ENCODE measurements at places on chromosomes 12 and 14.

GRCh38 chr14:96638041-96638855 lies 136.1 kb downstream of the PAPOLA start:
- no peak for DNase-seq

DNA sequence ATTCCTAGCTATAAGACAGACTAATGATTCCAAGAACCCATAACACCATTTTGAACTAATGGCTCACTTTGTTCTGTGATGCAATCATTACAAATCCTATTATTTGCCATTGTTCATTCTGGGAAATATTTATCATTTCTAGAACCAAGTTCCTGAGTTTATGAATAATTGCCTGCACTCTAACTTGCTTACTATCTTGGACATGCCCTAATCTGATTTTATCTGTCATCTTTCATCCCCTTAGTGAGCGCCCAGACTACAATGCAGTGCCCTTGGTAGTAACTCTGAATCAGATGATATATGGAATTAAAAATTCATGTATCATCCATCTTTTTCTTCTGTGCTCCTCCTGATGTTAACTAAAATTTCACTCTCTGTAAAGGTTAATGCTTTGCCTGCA lies 703.1 kb upstream of the MDGA2 start:
- no peak for DNase-seq

DNA sequence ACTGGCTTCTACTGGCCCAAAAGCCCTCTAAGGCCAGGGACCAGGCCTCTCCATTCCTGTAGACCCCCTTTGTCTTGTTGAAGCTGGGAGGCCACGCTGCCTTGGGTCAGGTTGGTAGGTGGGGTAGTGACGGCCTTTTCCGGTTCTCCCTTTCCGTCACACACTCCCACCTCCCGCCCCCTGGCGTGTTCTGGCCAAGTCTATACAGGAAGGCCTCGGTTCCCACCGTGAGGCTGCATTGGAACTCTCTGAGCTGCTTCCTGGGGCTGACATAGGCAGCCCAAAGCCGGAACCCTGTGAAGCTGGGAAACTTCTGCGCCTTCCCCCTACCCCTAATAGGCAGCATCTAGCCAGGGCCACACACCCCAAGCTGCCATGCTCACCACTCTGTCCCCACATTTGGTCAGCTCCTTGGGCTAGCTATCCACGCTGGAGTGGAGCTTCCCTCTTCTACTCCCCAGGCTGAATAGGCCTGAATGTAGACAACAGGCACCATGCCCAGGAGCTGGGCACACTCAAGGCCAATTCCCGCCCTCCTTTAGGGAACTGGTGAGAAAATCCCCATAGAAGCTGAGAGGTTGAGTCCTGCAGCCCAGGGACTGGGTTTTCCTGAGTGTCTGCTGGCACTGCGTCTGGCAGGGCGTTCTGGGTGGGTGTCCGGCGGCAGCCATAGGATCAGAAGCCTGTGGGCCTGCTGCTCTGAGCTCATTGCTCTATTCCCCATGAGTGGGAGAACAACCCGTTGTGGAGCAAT lies 35.7 kb downstream of the RIN3 start:
- DNase-seq = no peak

- no peak for DNase-seq
These were observed 10.0 kb upstream of the LRTM2 start for GRCh38 chr12:1810201-1810930.

- no peak for DNase-seq
These were observed 402.2 kb downstream of the AEBP2 start for GRCh38 chr12:19841451-19841850.

DNA sequence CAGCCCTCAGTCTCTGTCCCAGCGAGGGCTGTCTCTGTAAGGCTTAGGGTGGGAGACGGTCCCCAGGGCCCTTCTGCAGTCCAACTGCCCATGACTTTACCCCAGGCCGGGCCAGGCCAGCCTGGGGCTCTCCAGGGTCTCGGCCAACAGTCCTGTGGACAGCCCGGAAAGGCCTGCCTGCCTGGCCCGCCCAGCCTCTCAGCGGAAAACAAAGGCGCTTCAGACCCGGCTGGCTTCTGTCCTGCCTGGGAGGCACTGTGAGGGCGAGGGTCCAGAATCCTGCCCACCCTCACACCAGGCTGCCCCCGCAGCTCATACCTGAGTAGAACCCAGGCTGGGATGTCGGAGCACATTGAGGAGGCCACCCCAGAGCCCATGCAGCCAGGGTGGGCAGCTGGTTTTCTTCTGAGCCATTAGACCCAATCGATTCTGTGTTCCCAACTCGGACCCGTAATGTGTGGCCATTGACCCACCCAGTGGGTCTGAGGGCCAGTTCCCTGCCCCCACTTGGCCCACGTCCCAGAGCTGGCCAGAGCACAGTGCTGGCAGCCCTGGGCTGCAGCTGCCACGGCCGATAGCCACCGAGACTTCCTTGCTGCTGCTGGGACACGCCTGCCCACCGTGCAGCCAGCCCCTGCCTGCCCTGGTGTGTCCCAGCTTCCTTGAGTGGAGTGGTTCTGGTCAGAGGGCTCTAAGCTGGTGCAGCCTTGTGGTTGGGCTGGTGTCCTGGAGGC lies 1.6 kb downstream of the CRIP2 start:
- peak; percentile 78 for DNase-seq

DNA sequence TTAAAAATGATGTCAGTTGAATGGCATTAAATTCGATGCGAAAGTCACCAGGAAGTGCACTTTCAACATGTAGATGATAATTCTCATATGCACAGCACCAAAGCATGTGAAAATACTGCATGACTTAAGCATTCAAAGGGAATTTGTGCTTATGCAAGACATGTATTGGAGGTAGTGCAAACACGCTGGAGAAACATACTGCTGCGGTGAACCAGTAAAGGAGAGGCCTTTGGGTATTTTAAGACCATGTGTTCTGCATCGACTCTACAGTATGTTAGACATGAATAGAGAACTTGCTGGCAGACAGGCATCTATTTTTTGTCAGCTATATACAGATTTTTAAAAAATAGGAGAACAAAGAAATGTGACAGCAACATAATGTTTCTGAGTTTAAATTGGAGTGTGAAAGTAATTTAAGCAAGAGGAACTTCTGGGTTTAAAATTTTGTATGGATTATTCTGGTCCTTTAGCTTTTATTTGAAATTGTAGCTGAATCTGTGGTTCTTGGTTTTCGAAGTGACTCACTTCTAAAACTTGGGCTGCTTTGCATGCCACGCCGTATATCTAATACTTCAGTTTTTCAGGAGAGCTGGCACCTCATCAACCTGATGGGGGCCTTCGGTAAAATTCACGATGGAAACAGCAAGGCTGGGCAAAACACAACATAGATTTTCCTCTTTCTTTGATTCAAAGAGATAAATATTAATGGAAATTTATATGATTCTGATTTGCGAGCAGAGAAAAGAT lies 408.7 kb downstream of the APAF1 start:
- no peak for DNase-seq

- no peak for DNase-seq
These were observed 80.0 kb downstream of the SLC25A47 start for GRCh38 chr14:100403105-100403504.

- DNase-seq = no peak
These were observed 194.6 kb downstream of the ATXN7L3B start for GRCh38 chr12:74732164-74732784.

DNA sequence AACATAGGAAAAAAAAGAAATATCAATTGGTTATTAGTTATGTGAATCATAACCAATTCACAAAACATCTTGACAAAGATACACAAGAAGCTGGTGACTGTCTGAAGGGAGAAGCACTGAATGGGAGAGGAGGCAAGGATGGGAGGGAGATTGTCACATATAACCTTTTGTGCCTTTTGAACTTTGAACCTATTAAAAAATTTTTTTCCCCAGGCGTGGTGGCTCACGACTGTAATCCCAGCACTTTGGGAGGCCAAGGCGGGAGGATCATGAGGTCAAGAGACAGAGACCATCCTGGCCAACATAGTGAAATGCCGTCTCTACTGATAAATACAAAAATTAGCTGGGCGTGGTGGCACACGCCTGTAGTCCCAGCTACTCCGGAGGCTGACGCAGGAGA lies 12.6 kb downstream of the DYNLL1 start:
- no peak for DNase-seq

DNA sequence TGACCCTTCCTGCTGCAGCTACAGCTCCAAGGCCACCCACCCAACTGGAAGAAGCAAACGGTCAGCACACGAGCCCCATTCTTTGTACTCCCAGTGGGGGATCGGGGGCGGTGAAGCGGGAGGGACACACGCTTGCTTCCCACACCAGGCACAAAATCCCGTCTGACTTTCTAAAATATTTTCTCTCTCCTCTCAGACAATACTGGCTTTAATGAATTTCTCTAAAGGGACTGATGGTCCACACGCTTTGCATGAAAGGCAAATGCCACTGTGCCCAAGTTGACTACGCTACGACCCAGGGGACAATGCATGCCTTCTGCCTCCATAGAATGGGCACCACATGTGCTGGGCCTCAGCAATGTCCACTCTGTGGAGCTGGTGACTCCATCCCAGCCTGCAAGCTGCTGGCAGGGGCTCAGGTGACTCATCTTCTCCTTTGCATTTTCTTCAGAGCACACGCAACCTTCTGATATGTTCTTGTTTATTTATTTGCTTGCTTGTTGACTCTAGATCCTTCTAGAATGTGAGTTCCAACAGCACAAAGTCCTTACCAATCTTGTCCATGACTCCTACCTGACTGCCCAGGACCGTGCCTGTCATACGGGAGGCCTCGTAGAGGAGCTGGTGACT lies 15.6 kb downstream of the SYNE3 start:
- DNase-seq = no peak

- DNase-seq = no peak
These were observed 27.4 kb upstream of the SMUG1 start for GRCh38 chr12:54215989-54216796.

DNA sequence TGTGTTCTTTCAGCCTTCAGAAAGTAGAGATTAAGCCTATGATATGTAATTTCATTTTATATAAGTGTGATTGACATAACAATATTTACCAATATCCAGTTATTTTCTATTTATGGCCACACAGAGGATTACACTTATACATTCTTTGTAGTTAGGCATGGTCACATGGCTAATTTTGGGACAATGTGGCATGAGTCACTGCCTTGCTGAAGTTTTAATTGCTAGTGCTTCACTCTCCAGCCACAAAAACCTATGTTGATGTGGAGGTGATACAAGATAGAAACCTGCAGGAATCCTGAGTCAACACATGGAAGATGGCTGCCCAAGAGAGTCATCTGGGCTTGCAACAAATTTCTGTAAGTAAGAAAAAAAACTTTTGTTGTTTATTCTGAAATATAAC lies 17.0 kb downstream of the CLEC14A start:
- no peak for DNase-seq

DNA sequence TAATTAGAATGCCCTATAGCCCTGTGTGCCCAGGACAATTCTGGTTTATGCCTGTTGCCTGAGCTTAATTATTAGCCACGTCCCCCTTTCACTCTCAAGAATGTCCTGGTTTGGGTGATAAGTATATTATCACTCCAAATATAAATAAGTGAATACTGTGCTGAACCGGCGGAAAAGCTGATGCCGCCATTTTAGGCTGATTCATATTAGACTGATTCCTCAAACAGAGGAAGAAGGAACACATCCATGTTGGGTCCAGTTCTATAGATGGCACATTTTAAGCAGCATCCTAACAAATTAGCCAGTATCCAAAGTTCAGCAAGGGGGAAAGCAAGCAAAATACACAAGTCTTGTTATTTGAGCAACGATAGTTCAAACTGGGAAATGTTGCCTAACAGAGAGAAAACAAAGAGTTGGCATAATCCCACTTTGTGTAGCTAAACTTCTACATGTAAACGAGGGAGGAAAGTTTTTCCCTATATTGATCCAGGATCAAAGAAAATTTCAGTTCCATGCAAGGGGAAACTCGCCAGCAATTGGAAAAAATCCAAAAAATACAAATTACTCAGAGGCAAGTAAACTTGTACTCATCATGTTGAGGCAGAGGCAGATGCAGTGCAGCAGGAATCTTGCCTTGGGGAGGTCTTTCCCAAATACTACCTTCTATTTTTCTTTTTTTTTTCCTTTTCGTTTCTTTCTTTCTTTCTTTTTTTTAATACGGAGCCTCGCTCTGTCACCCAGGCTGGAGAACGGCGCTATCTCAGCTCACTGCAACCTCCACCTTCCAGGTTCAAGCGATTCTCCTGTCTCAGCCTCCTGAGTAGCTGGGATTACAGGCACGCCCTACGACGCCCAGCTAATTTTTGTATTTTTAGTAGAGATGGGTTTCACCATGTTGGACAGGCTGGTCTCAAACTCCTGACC lies 96.2 kb downstream of the ITPR2 start:
- DNase-seq = no peak

DNA sequence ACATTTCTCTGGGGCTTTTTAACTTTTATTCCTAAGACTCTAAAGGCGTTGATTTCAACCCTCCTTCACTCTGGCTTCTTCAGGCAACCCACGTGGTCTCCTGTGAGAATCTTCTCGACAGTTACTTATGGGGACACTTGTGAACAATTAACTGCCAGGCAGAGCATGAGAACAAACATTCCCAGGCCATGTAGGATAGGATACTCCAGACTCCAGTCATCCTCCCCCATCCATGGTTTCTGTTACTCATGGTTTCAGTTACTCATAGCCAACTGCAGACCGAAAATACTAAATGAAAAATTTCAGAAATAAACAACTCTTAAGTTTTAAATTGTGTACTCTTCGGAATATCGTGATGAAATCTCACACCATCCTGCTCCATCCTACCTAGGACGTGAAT lies 19.5 kb downstream of the GPR68 start:
- no peak for DNase-seq

DNA sequence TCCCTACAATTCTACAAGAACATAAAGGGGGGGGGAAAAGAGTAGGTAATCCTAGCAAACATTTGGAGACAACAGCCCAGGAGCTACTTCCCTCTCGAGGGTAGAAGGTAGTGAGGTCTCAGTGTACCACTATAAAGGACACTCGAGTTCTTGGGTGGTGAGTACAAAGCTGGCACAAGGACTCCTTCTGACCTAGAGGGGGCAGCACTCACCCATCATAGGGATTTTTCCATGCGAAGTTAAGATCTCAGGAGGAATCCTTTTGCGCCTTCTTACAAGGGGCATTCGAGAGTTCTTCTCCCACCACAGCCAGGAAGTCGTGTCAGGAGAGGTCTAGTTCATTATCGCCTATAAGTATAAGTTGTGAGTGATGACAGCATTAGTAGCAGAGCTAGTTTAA lies 200.2 kb upstream of the RBM19 start:
- DNase-seq = peak; percentile 63

DNA sequence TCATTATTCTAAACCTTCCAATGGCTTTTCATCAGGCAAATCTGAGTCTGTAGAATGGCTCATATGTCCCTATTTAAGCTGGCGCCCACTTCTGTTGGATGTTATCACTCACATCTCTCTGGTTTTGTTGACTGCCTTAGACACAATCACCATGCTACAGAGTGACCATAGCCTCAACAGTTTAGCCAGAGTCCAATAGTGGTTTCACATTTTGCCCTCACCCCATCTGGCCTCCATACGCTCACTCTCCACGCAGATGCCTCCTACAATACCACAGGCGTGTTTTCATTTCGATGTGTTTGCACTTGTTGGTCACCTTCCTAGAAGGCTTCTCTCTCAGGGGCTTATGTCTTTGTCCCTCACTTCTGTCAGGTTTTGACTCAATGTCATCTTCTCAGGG lies 3.4 kb downstream of the KLRB1 start:
- DNase-seq = no peak

Measured in right forelimb (tissue), 1 donor.